ENCODE measurements at places on chromosomes 12 and 14.

DNA sequence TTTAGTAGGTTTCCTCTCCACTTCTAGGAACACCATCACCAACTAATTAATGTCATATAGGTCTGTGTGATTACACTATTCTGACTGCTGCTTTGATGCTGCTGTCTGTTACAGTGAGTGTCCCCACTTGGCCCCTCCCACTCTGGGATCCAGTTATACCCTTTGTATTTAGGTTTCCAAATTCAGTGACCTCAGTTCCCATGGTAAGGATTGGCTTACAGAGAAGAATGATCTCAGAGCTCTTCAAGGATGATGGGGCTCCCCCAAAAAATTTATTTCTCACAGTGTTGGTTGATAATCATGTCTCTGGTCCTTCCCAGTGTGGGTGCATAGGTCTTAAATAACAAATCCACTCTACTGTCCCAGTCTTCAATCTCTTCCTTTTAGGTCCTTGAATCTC lies 210.0 kb upstream of the MYL2 start:
- no peak for DNase-seq

DNA sequence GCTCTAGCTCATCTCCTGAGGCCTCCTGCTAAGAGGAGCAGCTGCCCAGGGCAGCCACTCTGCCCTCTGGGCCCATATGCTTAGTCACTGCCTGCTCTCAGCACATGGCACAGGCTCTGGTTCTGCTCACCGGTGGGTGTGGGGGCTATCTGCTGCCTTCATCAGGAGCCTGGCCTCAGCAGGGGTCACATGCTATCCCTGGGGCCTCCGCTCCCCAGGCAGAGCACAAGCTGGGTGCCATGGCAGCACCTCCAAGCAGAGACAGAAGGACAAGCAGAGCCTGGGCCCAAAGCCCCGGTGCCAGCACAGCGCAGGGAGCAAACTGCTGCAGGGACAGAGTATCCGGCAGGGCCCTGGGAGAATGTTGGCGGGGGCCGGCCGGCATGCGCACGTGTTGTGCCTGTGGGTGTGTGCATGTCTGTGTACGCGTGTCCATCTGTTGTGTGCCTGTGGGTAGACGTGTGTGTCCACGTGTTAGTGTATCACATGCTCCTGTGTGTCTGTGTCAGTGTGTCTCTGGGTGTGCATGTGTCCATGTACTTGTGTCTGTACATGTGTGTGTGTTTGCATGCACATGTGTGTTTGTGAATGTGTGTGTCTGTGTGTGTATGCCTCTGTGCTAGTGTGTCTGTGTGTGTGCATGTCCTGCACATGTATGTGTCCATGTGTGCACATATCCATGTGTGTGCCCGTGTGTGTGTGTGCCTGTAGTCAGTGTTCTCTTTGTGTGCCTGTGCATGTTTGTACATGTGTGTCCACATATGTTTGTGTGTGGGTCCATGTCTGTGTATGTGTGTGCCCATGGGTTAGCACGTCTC lies 326.9 kb downstream of the TMEM121 start:
- no peak for DNase-seq

DNA sequence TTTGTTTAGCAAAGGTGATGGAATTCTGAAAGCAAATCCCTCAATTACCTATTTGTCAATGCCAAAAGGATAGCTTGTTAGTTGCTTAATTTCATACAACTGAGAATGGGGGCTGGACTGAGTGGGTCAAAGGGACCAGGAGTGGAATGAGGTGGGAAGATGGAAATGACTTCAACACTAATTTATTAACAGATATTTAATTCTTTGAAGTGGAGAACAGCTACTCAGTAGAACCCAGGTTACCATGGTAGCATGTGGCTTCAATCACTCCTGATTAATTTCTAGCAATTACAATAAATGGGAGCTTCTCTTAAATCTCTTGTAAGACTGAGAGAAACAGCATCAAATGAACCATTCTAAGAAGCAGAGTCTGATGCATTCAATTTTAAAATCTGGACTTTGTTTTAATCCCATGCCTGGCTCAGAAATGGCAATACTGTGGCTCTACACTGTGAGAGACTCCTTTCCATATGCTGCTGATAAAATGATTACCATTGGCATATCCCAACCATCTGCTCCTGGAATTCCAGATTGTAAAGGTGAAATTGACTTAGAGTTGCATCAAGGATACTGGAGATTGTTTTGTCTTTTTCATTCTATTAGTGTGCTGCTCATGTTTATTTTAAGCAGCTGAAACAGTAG lies 607.8 kb downstream of the SNAPC1 start:
- DNase-seq = no peak

- DNase-seq = no peak
These were observed 30.4 kb downstream of the SETD3 start for GRCh38 chr14:99450266-99450665.

DNA sequence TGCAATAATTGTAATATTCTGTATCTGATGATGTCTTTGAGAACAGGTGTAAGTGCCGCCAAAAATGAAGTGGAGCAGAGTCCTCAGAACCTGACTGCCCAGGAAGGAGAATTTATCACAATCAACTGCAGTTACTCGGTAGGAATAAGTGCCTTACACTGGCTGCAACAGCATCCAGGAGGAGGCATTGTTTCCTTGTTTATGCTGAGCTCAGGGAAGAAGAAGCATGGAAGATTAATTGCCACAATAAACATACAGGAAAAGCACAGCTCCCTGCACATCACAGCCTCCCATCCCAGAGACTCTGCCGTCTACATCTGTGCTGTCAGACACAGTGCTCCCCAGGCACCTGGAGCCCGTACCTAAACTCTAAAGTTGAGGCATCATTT lies 268.7 kb downstream of the DAD1 start:
- DNase-seq = no peak

- no peak for DNase-seq
These were observed 768 bp downstream of the METTL25 start for GRCh38 chr12:82359115-82359478.

DNA sequence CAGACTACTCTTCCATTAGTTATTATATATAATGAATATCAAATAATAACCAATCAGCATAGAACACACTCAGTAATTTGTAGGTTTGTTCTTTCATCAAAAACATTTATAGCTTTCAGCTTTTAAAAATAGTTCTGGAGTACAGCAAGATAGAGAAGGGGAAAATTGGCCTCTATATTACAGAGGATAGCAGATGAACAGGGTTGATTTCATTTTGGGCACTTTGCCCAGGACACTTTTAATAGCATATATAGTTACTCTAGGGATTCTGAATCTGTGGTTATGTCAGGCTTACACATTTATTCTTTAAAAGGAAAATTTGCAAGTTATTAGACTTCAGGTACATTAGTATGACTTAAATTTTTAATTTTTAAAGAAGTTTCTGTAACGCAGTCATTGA lies 52.6 kb downstream of the IFT81 start:
- no peak for DNase-seq

DNA sequence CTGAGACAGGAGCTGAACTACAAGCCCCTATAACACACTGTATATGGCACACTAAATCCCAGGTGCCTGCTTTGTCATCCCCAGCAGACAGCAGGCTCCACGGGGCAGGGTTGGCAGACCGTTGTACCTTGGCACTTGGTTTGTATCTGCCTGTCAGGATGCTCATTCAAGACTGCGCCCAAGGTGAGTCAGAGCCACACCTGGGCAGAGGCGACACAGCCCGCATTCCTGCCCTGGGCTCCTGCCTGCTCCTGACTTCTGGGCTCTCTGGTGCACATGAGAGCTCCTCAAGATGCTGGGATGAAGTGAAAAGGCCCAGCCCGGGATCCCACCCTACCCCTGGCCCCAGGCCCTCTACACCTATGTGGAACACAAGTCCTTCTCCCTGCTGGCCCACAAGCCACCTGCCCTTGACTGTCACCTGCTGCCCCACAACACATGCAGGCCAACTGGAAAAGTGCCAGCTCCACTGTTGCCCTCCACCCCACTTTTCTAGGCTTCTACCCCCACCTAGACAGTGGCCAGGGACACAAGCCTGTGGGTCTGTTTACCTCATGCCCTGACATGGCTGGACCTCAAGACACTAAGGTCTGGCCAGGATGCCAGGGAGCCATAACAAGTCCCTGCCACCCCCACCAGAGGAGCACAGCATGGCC lies 30.8 kb upstream of the PNMA1 start:
- no peak for DNase-seq

DNA sequence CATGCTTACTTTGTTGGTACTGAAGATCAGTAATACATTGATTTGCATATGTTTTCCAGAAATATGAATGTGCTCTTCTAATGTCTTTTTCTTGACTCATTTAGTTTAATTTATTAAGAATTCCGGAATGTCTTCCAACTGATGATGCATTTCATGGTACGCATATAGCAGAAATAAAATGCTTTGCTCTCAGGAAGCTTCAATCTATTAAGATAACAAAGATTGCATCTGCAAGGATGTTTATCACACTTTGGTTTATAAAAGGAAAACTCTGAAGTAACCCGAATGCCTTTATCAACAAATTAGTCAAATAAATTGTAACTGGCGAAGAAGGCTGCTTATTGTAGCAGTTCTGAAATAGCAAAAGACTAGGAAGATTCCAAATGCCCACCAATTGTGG lies 166.4 kb upstream of the LMNTD1 start:
- DNase-seq = no peak

- no peak for DNase-seq
These were observed 1027.2 kb upstream of the TMEM132C start for GRCh38 chr12:127239781-127240180.

DNA sequence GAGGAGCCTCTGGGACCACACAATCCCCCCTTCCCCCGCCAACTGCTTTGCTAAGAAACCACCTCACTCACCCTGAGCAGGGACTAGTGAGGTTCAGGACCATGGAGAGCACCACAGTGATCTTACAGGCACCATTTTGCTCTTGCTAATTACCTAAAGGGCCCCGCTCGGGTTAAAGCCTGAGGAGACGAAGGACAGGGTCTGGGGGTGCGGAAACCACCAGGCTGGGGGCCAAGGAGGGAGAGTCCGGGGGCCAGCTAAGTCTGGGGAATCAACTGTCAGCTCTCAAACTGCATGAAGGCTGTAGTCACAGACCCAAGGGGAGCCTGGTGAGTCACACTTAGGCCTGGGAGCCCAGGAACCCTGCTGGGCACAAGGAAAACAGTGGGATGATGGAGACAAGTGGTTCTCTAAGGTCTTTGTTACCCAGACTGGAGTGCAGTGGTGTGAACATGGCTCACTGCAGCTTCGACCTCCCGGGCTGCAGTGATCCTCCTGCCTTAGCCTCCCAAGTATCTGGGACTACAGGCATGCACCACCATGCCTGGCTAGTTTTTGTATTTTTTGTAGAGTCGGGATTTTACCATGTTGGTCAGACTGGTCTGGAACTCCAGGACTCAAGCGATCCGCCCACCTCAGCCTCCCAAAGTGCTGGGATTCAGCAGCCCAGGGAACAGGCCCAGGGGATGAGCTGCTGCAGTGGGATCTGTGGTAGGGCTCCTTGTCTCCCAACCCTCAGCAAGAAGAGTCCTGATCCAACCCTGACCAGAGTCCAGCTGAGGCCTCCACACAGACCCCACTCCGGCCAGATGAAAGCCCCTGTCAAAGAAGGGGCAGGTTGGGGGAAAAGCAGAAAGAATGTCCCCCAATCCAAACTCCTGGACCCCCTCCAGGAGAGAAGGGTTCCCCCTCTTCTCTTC lies 98.8 kb downstream of the CALM1 start:
- peak; percentile 17 for DNase-seq

GRCh38 chr14:28813810-28814209 lies 47.2 kb downstream of the FOXG1 start:
- DNase-seq = no peak

- DNase-seq = no peak
These were observed at the start of gene HHIPL1 for GRCh38 chr14:99644723-99645544. TSS of gene HHIPL1 (plus strand) at chr14:99645129. CDS start at chr14:99645208, 79 bp downstream.

DNA sequence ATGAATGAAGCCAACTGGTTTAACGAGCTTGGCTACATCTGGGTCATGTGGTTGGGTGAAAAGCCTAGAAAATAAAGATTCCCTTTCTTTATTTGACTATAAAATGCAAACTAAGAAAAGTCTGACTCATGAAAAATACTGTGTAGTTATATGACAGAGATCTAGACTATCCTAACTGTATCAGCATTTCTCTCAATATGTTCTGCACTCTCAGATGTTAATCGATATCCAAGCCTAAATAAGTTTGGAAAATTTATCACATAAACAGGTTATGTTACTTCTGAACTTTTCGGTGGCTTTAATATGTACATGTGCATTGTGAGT lies 133.1 kb downstream of the DAAM1 start:
- DNase-seq = no peak

DNA sequence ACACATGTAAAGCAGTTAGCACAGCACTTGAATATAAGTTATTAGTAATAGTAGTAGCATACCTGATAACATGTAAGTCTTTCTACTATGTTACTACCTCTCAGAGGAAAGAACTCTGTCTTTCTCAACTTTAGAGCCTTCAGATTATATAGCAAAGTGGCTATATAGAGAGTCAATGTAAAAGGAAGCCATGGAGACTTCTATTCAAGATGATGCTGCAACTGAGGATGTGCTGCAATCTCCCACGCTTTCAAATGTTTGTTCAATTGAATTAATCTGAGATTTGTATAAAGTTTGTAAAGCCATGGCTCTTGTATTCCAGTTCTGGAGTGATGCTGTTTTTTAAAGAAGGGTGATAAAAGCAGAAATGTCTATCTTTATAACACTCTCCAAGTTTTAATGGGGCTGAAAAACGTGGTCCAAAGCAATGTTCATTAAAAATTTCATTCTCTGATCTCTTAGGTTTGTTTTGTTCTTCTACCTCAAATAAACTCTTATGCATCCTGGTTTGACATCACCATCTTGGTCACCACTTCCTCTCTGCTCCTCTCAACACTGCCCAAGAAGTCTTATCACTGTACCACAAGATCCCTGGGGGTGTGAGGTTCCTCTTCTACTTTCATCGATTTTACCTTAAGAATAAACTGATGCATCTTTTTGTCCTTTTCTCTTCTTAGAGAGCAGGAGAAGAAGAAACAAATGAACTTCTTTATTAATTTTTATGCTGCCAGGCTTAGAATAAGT lies 40.6 kb downstream of the C12orf42 start:
- no peak for DNase-seq

DNA sequence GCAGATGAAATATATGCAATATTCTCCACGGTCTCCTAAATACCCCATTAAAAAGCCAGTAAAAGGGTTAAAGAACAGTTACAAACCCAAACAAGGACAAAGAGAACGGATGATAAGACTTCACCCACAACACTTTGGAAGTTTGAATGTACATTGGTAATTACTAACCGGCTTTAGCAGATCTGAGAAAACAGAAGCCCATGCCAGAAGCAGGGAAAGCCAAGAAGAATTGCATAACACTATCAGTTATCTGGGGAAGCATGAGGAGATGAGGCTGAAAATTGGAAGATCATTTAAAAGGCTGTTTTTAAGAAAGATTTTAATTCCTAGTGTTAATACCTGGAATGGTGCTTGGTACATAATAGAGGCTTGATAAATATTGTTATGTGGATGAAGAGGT lies 55.6 kb upstream of the MYBPC1 start:
- no peak for DNase-seq

GRCh38 chr14:86296173-86296572 lies 766.2 kb downstream of the FLRT2 start:
- DNase-seq = no peak

GRCh38 chr12:129599406-129599805 lies 304.4 kb downstream of the TMEM132D start:
- DNase-seq = no peak
